Stimulated activated CD8-positive, alpha-beta memory T cell treated with anti-CD3 and anti-CD28 coated beads, Interleukin-7, amount 100 ng/mL, for 1 hour (primary cell): ENCODE measurements at places on chromosomes 7 and 10.
A peak's percentile ranks its signal among the peaks of the same experiment; 100 is the strongest.

DNA sequence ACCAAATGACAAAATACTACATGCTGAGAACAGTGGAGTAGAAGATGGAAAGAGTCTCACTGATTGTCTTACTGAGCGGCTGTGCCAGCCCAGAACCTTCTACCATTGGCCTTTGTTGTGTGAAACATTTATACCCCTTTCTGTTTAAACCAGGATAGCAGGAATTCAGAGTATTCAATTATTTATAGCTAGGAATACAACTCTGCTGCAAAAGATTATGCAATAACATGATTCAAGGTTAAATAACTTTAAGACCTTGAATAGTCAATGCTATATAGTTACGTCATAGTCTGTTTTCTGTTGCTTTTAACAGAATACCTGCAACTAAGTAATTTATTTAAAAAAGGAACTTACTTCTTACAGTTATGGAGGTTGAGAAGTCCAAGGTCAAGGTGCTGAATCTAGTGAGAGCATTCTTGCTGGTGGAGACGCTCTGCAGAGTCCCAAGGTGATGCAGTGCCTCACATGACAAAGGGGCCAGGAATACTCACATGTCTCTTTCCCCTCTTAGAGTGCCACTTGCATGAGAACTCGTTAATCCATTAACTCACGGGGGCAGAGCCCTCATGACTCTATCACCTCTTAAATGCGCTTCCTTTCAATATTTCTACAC is 371.8 kb downstream of the MDFIC start:
- no peak for DNase-seq

- DNase-seq, result no peak
Measured at GRCh38 chr10:17693009-17693408, 49.1 kb downstream of the STAM start.

GRCh38 chr10:69629897-69630650 is at the start of gene FAM241B:
TSS of gene FAM241B (plus strand) at chr10:69630247. CDS start at chr10:69631744, 1,497 bp downstream.
- peak; percentile 37 for DNase-seq

GRCh38 chr10:121085367-121085766 is 234.2 kb downstream of the WDR11 start:
- no peak for DNase-seq

GRCh38 chr10:107740962-107741690 is 576.6 kb upstream of the SORCS1 start:
- DNase-seq, result no peak

DNA sequence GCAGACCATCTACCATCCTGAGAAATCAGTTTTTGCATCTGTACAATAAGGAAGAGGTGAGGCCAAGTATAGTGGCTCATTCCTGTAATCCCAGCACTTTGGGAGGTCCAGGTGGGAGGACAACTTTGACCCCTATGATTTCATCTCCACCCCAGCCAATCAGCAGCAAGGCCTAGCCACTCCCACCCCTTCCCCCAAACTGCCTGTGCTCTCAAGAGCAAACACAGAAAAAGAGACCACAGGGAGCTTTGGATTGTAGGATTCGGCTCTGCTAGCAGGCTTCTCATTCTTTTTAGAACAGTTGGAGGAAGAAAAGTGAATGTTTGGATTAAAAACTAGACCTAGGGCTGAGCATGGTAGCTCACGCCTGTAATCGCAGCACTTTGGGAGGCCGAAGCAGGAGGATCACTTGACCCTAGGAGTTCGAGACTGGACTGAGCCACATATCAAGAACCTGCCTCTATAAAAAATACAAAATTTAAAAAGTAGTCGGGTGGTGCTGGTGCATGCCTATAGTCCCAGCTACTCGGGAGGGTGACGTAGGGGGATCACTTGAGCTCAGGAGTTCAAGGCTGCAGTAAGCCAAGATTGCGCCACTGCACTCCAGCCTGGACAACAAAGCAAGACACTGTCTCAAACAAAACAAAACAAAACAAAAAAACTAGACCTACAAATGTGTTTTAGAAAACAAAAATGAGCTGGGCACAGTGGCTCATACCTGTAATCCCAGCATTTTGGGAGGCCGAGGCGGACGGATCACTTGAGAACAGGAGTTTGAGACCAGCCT is 25.1 kb upstream of the PROSER2 start:
- DNase-seq, result no peak

GRCh38 chr10:113175756-113176651 is 226.0 kb downstream of the TCF7L2 start:
- no peak for DNase-seq

GRCh38 chr7:129830949-129831348 is 121.8 kb downstream of the UBE2H start:
- DNase-seq, result no peak

- DNase-seq, result no peak
Measured at GRCh38 chr10:99394256-99394655, 36.2 kb downstream of the GOT1 start.

- no peak for DNase-seq
Measured at GRCh38 chr10:100896876-100897461, 15.8 kb upstream of the SLF2 start.

DNA sequence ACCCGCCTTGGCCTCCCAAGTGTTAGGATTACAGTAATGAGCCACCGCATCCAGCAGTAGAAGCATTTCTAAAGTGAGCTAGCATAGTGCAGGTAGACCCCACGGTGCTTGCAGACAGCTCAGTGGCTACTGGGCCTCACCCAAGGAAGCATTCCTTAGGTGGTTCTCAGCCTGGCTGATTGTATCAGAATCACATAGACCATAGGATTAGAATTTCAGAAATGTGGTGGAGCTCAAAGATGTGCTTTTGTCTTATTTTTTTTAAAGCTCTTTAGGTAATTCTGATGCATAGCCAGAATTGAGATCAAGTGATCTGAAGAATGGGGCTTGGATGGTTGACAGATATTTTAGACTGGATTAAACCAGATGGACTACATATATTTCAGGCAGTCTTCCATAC is 10.9 kb downstream of the ANLN start:
- DNase-seq, result no peak

- no peak for DNase-seq
Measured at GRCh38 chr7:126778101-126778500, 474.6 kb downstream of the GRM8 start.

DNA sequence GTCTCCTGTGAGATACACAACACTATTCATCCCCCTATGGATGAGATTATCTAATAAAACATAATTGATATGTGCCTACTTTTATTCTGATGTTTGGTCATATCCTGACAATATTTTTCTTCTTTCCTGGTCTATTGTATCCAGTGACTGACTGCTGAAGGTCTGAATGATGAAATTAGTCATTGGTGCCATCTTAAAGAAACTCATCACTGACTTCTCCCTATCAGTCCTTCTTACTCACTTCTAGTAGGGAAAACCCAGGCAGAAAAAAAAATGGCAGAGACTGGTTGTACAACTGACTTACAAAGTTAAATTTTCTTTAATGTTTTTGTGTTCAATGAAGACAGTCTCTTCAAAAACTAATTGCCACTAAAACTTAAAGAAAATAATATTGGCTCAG is 377.4 kb downstream of the HTR7 start:
- no peak for DNase-seq

DNA sequence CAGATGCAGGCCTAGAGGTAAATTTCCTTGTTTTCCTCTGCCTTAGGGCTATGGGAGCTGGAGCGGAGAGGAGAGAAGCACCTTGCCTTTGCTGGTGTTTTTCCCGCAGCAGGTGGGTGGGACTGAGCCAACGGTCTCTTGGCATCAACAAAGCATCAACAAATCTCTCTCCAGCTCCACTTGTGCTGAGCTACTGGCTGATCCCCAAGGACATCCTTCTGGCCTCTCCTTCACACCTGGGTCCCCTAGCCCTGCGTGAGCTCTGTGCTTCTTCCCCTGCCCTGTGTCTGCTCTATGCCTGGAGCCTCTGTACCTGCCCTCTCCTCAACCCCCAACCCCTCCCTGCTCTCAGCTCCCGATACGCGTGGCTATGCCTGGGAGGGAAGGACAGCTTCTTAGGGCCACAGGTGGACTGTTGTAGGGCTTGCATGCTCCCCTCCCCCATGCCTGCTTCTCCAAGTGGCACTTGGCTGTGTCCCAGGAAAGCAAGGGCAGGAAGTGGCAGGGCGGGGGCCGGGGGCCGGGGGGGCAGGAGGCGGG is 3.2 kb upstream of the CLDN4 start:
- DNase-seq, result no peak

DNA sequence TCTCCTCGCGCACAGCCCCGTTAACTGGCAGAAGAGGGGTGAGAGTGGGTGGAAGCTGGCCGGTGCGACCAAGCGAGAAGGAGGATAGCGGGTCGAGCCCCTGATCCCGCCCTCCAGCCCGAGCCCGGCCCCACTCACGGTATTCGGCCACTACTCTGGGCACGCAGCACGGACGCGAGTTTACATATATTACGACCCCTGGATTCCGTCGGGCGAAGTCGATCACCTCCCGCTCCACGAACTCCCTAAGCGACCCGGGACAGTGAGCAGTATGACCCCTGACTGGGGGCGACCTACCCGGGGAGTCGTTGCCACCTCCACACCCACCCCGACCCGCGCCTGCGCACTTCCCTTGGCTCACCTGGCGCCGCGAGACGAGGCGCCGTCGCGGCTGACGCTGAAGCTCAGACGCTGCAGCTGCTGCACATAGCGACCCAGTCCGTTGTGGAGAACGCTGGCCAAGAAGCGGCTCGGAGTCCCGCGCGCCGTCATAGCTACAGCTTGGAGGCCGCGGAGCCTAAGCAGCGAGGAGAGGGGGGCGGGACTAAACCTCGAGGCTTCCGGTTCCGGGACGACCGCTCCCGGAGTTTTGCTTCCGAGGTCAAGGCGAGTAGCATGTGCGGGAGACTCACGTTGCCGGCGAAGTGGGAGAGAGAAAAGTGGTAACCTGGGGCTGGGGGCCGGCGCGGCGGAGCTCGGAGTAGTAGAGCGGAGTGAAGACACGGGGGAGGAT is at the start of the genes MRPL43 and TWNK:
Gene MRPL43 (minus strand): TSS at position 546 of the 733 bp plus-strand sequence. CDS start 54 bp downstream, at position 492.
Gene TWNK (plus strand): TSS at position 592 of the 733 bp plus-strand sequence. CDS start 668 bp downstream, outside the sequence.
- DNase-seq, result peak; percentile 65

GRCh38 chr7:129851809-129852208 is 101.0 kb downstream of the UBE2H start:
- DNase-seq, result no peak

GRCh38 chr10:28327491-28327880 is 24.6 kb upstream of the MPP7 start:
- no peak for DNase-seq

- DNase-seq, result no peak
Measured at GRCh38 chr7:84364708-84365107, 170.1 kb upstream of the SEMA3A start.

DNA sequence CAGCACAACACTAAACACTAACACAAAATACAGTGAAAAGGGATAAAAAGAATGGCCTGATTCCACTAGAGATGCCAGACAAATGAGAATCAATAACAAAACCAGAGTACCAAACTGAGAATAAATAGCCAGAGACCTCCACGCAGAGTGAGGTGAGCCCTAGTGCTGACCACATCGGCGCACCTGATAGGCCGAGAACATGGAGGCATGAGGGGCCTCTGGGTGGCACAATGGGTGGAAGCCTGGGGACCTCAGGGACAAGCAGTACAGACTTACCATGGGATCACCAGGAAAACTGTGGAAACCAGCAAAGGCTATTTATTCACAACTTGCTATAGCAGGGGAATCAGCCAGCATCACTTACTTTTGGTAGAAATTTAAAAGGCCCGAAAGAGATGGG is 1.8 kb upstream of the CSGALNACT2 start:
- no peak for DNase-seq

DNA sequence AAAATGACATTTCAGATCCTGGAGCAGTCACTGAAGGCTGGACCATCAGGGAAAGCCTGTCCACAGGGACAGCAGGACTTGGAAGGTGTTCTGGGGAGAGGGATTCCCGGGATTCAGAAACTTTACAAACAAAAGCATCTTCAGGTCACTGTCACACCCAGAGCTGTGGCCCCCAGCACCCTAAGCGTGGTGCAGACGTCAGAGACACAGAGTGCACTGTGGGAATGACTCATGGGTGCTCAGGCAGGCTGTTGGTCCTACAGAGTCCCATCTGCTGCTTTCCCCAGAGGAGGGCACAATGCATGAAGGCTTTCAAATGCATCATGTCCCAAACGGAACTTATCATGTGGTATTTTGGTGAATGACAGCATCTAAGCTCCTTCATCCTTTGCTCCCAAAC is 13.1 kb upstream of the LRMDA start:
- DNase-seq, result no peak

- no peak for DNase-seq
Measured at GRCh38 chr10:71390921-71391690, 5.6 kb upstream of the CDH23 start.

GRCh38 chr7:26616235-26616634 is 248.2 kb downstream of the SKAP2 start:
- no peak for DNase-seq

DNA sequence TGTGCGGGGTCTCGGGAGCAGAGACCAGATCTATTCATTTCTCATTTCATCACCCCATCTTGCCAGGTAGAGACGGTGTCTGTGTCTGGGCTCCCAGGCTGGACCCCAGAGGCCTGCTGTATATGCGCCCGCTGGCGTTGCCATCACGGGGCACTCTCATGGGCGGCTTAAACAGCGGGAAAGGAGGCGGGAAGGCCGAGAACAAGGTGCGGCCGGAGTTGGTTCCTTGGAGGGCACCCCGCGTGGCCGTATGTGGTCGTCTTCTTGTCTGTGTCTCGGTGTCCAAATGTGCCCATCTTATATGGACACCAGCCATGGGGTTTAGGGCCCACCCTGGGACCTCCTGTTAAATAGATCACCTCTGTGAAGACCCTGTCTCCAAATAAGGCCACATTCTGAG is 2.1 kb upstream of the CFAP46 start:
- no peak for DNase-seq

- DNase-seq, result no peak
Measured at GRCh38 chr10:127040756-127041155, 135.5 kb downstream of the DOCK1 start.

- DNase-seq, result no peak
Measured at GRCh38 chr10:86099542-86100334, 266.9 kb downstream of the GRID1 start.

GRCh38 chr7:66664590-66665293 is 36.1 kb downstream of the KCTD7 start:
- no peak for DNase-seq

GRCh38 chr10:122725768-122726167 is 26.1 kb upstream of the C10orf120 start:
- DNase-seq, result no peak

DNA sequence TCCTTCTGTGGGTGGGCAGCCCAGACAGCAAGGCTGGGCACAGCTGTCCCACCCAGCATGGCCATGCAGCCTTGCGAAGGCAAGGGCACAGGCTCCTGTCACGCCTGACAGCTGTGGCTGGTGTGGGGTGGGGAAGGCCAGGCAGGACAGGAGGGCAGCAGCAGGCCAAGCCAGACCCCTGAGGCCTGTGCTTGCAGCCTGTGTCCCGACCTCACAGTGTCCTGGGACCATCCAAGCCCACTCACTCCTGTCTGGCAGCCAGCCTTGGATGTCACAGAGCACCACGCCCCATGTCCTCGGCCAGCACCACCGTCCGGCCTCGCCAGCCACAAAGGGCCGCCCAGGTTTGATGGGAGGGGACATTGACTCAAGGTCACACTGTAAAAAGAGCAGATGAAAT is 85.5 kb upstream of the LRRC4 start:
- DNase-seq, result no peak

DNA sequence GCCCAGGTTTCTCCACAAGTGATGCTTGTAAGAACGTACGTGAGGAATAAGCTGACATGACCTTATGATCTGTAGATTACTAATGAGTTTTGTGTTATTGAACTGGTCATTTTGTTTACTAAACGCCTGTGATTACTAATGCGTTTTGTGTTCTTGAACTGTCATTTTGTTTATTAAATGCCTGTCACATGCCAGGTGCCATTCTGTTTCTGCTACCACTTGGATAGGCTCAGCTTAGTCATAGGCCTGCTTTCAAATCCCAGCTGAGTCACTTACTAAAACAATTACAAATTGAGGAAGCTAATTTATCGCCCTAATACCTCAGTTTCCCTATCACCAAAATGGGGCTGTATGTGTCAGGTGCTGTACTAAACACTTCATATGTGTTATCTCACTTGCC is 4.7 kb upstream of the HGF start:
- no peak for DNase-seq

- no peak for DNase-seq
Measured at GRCh38 chr7:147438216-147438615, 1152.3 kb upstream of the C7orf33 start.
